Stimulated activated CD8-positive, alpha-beta memory T cell treated with anti-CD3 and anti-CD28 coated beads, Interleukin-4, amount 100 ng/mL, for 4 hours (primary cell): ENCODE measurements at places on chromosomes 13 and 19.

DNA sequence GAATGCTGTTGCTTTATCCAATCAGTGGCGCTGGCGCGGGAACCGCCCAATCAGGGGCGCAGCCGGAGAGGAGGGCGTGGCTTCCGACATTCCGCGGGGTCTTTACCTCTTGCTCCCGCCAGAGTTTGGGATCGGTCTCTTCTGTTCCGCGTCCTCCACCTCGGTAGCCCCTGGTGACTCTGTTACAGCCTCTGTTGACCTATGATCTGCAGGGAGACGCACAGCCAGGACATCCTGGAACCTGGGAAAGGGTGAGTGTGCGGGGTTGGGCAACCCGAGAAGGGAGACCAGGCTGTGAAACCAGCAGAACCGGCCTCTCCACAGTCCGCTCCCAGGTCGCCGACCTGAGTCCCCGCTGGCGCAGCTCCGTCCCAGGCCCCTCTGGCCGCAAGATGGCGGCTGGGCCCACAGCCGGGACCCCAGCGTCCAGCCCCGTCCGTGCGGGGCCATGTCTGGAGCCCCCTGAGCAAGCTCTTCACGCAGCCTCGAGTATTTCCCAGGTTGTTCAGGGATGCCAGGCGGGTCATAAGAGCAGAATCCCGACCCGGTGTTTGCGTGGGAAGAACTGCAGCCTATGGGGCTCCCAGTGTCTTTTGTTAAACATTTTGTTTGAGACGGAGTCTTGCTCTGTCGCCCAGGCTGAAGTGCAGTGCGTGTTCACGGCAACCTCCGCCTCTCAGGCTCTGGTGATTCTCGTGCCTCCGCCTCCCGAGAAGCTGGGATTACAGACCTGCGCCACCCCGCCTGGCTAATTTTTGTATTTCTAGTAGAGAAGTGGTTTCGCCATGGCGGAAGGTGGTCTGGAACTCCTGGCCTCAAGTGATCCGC lies 4.4 kb upstream of the ZNF681 start:
- DNase-seq = peak; percentile 68

DNA sequence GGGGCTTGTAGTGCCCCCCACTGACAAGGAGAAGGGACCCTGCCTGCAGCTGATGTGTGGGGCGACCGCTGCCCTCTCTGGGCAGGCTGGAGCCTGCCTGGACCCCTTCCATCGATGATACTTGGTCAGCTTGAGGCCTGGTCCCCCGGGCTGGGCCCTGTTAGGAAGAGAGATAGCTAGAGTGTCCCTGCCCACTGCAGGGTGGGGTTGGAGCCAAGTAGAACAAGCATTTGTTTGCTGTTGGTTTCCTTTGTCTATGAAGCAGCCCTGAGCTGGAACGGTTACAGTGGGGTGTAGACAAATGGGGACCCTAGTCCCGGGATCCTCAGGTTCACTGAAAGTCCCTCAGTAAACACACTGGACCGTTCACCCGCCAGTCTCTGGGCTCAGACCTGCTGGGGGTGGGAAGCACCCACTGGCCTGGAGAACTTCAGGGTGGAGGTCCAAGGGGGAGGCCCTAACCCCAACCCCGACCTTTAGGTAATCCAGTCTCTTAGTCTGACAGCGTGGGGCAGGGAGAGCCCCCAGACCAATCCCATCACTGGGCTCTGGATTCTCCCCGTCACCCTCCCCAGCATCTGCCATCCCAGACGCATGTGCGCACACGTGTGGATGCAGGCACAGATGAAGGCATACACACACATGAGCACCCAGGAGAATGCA lies 204.8 kb upstream of the ZNF536 start:
- no peak for DNase-seq

DNA sequence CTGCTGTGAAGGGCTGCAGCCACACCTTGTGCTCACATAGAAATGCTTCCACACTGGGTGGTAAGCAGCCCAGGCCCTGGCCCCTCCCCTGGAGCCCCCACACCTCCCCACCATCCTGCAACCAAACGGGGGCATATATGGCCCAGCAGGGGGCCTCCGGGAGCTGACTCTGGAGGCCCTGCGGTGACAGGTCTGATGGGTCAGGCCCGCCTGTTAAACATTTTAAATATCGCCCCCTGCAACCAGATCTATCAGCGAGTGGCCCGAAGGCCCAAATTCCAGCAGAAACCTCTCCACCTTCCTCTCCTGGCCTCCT lies 48.0 kb upstream of the KATNAL1 start:
- DNase-seq = no peak

DNA sequence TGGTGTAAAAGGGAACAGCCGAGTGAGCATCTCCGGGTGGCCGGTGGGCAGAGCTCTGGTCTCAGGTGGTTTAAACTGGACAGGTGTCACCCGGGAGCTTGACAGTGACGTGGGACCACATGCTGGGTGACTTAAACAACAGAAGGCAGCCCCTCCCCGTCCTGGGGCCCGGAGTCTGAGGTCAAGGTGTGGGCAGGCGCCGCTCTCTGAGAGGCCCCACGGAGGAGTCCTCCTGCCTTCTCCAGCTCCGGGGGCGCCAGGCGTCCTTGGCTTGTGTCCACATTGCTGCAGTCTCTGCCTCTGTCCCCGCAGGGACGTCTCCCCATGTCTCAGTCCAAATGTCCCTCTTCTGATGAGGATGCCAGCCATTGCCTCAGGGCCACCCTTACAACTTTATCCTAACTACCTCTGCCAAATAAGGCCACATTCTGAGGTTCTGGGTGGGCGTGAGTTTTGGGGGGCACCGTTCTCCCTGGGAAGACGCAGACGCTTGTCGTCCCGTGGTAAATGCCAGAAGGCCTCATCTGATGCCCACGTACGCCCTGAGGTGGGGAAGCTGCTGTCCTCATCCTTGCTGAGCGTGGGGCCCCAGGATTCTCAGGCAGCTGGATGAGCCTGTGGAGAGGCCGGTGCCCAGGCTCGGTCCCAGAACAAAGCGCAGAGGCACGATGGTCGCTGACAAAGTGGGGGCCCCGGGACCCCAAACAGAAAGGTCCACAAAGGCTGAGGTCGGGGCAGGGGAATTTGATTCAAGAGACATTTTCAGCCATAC lies 12.9 kb downstream of the GZMM start:
- no peak for DNase-seq

DNA sequence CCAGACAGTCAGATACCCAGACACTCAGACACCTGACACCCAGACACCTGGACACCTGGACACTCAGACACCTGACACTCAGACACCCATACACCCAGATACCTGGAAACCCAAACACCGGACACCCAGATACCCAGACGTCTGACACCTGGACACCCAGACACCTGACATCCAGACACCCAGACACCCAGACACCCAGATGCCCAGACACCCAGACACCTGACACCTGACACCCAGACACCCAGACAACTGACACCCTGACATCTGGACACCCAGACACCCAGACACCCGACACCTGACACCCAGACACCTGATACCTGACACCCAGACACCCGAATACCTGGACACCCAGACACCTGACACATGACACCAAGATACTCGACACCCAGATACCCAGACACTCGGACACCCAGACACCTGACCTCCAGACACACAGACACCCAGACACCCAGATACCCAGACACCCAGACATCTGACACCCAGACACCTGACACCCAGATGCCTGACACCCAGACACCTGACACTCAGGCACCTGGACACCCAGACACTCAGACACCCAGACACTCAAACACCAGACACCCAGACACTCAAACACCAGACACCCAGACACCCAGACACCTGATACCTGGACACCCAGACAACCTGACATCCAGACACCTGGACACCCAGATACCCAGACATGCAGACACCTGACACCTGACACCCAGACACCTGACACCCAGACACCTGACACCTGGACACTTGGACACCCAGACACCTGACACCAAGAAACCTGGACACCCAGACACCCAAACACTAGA lies 19.1 kb downstream of the C19orf12 start:
- DNase-seq = no peak
